ENCODE measurements at places on chromosomes 1 and 21.

DNA sequence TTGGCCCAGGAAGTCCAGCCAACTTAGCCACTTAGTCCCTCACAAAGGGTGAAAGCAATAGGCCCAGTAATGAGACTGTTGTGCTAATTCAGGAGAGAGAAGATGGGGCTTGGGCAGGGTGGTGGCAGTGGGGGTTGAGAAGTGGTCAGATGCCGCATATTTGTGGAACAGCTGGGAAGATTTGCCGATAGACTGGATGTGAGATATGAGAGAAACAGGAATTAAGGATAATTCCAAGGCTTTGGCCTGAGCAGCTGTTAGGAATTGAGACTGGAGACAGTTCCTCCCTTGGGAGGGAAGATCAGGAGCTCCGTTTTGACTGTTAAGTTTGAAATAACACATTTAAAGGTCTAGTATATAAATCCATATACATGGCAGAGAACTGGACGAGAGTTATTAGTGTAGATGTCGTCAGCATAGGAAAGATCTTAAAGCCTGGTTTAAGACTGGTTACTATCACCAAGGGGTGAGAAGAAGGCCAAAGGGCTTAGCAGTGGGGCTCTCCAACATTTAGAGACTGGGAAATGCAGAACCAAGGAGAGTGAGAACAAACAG, 323.7 kb upstream of the FAM78B start:
- no peak for DNase-seq

GRCh38 chr1:153651771-153652170, 6.7 kb upstream of the SNAPIN start:
- DNase-seq, result no peak

DNA sequence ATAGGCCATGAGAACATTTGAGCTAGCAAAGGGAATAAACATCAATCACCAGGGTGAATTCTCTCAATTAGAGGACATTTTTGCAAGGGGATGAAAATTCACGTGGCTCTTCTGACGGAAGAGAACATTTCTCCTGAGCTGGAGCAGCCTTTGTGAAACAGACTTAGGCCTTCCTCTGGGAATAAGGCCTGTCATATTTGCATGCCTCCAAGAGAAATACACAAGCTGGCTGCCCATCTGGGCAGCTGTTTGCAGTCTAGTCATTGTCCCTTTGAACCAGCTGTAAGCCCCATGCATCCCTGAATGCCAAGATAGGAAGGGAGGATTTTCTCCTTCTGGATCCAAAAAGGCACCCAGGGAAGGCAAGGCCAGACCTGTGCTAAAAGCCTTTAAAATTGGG, 5.5 kb downstream of the LEMD1 start:
- no peak for DNase-seq

DNA sequence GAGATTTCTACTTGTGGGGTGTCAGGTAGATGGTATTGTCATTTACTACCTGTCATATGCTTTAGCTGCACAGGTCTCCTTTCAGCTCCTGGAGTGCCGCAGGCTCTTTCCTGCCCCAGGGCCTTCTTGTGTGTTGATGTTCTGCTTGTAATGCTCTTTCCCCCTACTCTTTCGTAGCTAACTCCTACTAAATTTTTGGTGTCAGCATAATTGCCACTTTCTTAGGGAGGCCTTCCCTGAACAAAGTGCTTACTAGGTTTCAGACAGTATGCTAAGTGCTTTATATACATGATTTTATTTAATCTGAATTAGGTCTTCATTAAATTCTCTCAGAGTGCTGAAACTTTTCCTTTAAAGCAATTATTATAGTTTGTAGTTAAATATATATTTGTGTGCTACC, 4.8 kb upstream of the THEM4 start:
- DNase-seq, result no peak

- no peak for DNase-seq
These were observed 1.7 kb upstream of the JUN start for GRCh38 chr1:58785442-58786058.

DNA sequence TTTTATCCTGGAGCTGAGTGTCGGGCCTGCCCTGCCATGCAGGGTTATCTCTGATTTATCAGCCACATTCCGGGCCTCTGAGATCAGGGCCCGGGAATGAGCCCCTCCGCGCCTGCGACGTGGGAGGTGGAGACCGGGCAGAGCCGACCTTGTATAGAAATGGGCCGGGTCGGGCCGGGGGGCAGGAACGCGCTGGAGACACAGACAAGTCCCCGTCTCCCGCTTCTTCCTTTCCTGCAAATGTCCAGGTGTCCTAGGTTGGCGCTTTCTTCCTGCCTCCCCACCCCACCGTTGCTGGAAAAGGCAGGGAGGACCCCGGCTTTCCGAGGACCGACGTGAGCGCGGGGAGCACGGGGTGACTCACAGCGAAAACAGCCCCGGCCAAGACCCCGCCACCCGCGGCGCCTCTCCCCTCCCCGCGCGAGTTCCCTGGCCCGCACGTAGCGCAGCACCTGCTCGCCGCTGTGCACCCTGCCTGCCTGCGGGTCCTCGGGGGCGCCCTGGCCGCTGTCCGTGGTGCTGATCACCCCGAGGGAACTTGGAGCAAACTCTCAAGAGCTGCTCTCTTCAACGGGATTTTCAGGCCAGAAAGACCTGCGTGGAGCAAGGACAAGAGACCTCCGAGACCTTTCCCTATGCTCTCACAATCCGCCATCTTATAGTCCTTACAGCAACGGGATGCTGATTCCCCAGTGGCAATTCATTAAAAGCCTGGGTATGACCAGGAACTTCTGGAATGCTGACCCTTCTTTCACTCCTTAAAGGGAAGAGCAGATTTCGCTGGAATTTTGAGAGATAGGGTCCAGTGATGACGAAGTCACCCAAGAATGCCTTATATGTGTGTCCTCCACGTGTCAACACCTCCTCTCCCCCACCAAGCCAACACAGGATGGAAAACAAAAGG, 475 bp upstream of the NPPB start:
- peak; percentile 64 for DNase-seq

- no peak for DNase-seq
These were observed 80.3 kb upstream of the PTBP2 start for GRCh38 chr1:96641282-96641681.

- DNase-seq, result no peak
These were observed 21.5 kb downstream of the FGGY start for GRCh38 chr1:59318271-59318860.

DNA sequence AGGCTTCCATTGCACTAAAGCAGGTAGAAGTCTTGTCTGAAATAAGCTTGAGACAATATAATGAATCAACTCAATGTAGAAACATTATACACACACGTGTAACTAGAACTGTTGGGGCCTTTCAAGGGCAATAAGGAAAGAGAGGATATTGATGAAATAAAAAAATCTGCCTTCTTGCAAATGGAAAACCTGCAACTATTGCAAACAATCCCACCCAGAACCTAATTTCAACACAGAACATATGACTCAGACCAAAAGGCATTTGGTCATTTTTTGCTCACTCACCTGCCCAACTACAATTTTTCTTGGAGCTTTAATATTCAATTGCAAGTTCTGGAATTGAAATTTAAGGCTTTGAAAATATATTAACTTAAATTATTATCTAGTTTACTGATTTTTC, 900.1 kb downstream of the TTLL7 start:
- no peak for DNase-seq

- no peak for DNase-seq
These were observed 220.7 kb downstream of the TOMM20 start for GRCh38 chr1:234907940-234908405.

GRCh38 chr1:175361476-175361875, 168.9 kb upstream of the KIAA0040 start:
- no peak for DNase-seq
